ENCODE measurements at places on chromosomes 16 and 17. TPM values are rescaled to one million over a fixed set of nuclear protein-coding genes. Genes with fewer than 3 reads are reported as not detected.

DNA sequence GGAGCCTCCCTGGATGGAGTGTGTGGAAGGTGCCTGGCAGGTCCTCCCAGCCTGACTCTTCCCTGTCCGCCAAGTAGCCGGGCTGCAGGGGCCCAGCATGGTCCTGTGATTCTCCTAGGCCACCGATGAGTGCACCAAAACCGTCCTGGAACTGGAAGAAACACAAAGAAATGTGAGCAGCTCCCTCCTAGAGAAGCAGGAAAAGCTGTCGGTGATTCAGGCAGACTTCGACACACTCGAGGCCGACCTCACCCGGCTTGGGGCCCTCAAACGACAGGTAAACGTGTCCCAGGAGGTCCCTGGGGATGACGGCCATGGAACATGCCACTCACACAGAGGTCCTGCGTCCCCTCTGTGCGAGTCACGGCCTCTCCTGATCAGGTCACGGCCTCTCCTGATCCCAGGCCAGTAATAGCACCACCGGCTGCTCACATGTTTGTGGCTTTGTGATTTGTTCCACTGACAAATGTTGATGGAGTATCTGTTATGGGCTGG, 4.2 kb upstream of the GAA start:
- no peak overlapping the region for H3K4me3 ChIP-seq
- H3K27me3 ChIP-seq: no peaks in the 10 kb centered on the region
- H3K36me3 ChIP-seq: no peaks in the 10 kb centered on the region
- no peak overlapping the region for H3K27ac ChIP-seq

Gene ARL5C
- total RNA-seq: not detected

Gene DPEP1
- total RNA-seq: not detected

- H3K36me3 ChIP-seq: no peaks in the 10 kb centered on the region
- no peak overlapping the region for H3K4me3 ChIP-seq
- no peak for DNase-seq
- no peaks in the 10 kb centered on the region for H3K27me3 ChIP-seq
- no peak overlapping the region for H3K27ac ChIP-seq
These were observed 6.3 kb upstream of the XPO6 start for GRCh38 chr16:28218109-28218508.

DNA sequence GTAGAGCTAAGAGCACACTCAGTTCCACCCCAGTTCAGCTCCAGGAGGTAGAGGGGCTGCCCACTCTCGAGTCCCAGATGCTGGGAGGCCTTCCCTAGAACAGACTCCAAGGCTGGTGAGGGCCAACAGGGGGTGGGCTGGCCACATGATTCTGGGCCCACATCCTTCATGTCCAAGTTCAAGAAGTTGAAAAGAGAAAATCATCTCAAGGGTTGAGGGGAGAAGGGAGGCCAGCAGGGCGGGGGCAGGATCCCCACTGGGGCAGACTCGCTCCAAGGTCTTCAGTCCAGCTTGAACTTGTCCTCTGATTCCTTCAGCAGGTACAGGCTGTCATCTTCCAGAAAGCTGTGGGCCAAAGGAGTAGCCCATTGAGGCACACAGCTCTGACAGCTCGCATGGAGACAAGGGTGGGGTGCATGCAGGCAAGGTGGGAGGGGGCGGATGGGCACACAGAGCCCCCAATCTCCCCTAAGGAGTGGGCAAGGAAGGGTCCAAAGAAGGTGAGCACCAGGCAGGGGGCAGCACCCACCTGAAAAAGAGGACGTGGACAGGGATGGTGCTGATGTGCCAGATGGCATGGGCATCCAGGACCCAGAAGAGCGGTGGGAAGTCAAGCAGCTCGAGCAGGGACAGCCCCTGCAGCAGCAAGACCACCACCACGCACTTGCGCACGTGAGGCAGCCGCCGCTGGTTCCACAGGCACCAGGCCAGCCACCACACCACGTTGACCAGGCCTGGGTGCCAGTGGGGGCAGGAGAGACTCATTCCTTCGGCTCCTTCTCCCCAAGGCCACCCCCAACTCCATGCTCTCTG, 4.5 kb downstream of the PNMT start:
- DNase-seq: no peak
- peaks cover 34% of the 10 kb centered on the region for H3K4me1 ChIP-seq
- peaks cover 16% of the 10 kb centered on the region for H3K27me3 ChIP-seq
- H3K36me3 ChIP-seq: no peaks in the 10 kb centered on the region

DNA sequence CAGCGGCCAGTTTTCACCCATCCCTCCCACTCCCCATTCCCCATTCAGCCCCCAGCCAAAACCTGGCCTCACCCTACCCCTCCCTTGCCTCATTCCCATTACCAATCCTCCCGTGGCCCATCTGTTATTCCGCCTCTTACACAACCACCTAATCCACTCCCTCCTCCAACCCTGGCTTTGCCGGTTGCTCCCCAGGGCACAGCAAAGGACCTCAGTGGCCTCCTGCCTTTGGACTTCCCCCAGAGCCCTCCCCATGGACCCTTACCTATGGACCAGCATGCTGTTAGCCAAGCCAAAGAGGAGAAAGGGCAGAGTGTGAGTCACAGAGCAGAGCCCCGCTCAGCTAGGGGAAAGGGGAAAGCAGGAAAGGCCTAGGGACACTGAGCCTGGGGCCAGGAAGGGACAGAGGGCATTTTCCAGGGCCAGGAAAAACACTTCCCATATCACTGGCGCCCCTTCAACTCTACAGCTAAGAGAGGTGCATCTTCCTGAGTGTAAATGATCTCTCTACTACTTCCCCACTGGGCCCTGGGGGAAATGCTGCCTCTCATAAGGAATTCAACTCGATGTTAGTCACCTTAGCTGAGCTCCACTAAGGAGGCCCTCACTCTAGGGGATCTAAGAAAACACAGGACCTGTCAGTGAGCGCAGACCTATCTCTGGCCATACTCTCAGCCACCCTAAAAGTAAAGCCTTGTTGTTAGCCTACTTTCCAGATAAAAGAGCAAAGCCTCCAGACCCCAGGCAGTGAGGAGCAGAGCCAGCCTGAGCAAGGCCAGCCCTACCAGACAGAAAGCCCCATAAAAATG, 10.6 kb downstream of the PEMT start:
- H3K27me3 ChIP-seq: no peaks in the 10 kb centered on the region
- H3K4me1 ChIP-seq: peaks cover 9% of the 10 kb centered on the region
- H3K4me3 ChIP-seq: no peak overlapping the region
- DNase-seq: no peak
- no peaks in the 10 kb centered on the region for H3K36me3 ChIP-seq

Gene SLC7A6
- 57.3 TPM for total RNA-seq

GRCh38 chr17:76675648-76676047, 32.1 kb upstream of the ST6GALNAC1 start:
- H3K4me1 ChIP-seq: peaks cover 18% of the 10 kb centered on the region
- H3K4me3 ChIP-seq: no peak overlapping the region
- H3K27me3 ChIP-seq: no peaks in the 10 kb centered on the region
- H3K27ac ChIP-seq: no peak overlapping the region

Gene SHPK
- 6.1 TPM for total RNA-seq

Gene TMEM100
- total RNA-seq: 7.5 TPM

Gene SMARCD2
- total RNA-seq: 35.1 TPM

DNA sequence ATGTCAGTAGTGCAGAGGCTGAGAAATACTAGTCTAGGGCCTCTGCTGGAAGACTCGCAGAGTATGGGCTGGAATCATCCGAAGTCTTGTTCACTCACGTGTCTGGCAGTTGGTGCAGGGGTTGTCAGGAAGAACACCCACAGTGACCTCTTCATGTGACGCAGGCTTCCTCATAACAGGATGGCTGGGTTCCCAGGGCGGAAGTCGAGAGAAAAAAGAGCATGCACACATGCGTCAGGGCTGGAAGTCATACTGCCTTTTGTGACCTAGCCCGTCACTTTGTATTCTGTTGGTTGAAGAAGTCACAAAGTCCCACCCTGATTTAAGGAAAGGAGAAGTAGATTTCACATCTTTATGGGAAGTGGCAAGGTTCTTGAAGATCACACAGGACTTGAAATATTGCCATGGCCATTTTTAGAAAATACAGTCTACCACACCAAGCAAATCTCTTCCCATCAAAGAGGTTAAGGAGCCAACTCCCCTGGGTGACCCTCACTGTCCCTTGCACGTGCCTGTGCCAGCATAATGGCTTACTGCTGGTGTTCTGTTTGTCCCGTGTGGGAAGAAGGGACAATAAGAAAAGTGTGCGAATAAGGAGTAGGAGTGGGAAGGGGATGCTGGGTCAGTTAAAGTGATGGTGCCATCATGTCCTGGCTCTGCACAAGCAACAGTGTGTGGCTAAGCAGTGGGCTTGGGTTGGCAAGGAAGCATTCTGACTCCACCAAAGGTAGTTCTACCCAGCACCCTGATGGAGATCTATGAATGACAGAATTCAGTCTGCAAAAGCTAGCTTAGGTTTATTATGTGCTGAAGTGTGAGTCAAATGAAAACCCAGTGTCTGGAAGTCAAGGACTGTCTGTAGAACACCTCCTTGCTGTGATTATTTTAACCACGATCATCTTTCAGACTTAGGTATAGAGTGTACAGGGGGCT, 28.1 kb downstream of the HEATR3 start:
- H3K4me1 ChIP-seq: peaks cover 6% of the 10 kb centered on the region
- no peak overlapping the region for H3K27ac ChIP-seq
- H3K4me3 ChIP-seq: no peak overlapping the region
- peaks cover 8% of the 10 kb centered on the region for H3K36me3 ChIP-seq
- H3K27me3 ChIP-seq: no peaks in the 10 kb centered on the region

DNA sequence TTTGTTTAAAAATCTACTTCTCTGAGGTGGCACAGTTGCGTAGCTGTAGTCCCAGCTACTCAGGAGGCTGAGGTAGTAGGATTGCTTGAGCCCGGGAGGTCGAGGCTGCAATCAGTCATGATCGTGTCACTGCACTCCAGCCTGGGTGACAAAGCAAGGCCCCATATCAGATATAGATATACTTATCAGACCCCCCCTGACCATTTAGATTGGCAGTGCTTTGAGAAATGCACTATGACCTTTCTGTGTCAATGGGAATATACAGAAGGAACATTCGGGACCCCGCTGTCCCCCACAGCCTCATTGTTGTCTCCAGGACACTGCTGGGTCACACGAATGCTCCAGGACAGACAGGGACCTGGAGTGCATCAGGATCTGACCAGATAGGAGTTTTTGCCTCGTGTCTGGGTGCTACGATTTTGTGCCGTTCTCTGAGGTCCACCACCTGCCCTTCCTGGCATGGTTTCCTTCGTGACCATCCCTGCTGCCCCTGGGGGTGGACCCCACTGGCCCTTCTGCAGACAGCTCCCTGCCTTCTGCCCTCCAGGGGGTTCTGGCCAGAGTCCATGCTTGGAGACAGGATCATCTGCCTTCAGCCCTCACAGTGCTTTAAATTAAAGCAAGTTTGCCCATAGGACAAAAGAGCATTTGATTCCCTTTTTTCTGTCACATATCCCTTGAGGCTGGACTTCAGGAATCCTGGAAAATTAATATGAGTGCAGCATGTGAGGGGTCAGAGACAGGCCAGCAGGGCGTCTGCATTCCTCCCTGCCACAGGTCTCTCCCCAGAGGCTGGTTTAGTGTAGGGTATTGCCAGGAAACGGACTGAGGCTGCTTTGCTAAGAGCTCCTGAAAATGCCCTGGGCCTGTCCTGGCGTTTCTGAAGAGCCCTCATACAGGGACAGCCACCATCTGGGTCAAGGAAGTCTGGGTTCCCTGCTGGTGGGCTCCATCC, 19.3 kb downstream of the PLD6 start:
- H3K36me3 ChIP-seq: peaks cover 26% of the 10 kb centered on the region
- peak overlapping the region; percentile 27 for H3K27ac ChIP-seq
- no peaks in the 10 kb centered on the region for H3K27me3 ChIP-seq
- no peak overlapping the region for H3K4me3 ChIP-seq

DNA sequence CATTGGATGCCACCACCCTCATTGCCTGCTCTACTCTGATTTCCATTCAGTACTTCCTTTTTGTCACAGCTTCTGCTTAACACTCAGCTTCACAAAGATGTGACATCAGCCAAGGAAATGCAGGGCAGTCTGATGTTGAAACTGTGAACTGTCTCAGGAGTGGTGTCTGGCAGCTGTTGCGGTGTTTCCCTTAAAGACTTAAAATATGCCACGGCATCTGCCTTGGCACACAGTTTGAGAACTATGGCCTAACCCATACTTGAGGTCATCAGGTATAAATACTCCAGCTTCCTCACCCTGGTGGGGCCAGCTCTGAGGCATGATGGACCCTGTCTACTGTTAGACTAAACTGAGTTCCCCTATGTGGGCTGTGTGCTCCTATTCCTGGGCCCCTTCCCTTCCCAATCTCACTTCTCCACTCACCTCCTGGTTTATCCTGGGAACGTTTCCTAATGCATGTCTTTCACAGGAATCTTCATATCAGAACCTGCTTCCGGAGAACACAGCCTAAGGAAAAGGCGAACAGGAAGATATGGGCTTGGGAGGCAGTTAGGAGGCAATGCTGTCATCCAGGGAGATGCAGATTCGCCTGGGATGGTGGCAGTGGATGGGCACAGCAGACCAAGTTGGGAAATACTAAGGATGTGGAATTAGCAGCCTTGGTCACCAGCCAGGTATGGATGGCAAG, 96.5 kb downstream of the WSCD1 start:
- peaks cover 45% of the 10 kb centered on the region for H3K27me3 ChIP-seq
- DNase-seq: no peak
- H3K27ac ChIP-seq: no peak overlapping the region

- H3K27me3 ChIP-seq: no peaks in the 10 kb centered on the region
- H3K4me3 ChIP-seq: no peak overlapping the region
- peak; percentile 43 for DNase-seq
- H3K27ac ChIP-seq: no peak overlapping the region
- peaks cover 13% of the 10 kb centered on the region for H3K4me1 ChIP-seq
These were observed 24.8 kb upstream of the METRNL start for GRCh38 chr17:83054518-83055125.

Gene CDH15
- total RNA-seq: not detected

- DNase-seq: no peak
- H3K4me3 ChIP-seq: no peak overlapping the region
- H3K36me3 ChIP-seq: no peaks in the 10 kb centered on the region
- H3K27ac ChIP-seq: no peak overlapping the region
- peaks cover 39% of the 10 kb centered on the region for H3K27me3 ChIP-seq
These were observed 48.7 kb upstream of the AMZ2 start for GRCh38 chr17:68198931-68199836.

Gene CX3CL1
- 11.2 TPM for total RNA-seq

DNA sequence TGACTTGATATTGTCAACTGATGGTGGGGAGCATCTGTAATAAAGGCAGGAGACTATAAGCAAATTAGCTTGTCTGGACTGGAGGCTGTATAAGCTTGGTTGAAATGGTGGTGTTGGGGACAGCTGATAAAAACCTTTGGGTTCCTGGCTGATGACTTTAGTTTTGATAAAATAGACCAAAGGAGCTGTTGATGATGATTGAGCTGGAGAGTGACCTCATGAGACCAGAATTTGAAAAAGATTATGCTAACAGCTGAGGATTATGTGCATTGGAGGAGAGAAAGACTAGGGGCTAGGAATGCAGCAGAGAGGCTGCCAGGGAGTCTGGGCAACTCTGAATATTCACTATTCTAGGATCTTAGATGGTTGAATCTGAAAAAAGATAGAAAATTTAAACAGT, 8.7 kb upstream of the CDC27 start:
- peaks cover 4% of the 10 kb centered on the region for H3K4me1 ChIP-seq
- H3K4me3 ChIP-seq: no peak overlapping the region
- no peak overlapping the region for H3K27ac ChIP-seq
- DNase-seq: no peak

DNA sequence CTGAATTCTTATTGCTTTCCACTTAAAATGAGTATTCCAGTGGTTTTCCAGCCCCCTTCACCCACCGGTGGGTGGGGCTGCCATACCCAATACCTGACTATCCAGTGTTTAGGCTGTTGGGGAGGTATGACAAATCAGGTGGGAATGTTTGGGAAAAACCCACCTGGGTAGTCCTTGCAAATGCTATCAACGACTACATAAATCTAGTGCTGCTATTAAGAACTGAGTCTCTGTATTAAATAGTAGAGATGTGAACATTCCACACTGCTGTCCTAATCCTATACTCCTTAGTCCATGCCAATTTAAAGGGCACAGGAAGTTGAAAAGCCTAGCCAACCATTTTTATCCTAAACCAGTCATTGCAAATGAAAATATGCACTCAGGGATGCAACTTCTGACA, 126.6 kb downstream of the AXIN2 start:
- no peaks in the 10 kb centered on the region for H3K4me1 ChIP-seq
- no peak for DNase-seq
- peaks cover 12% of the 10 kb centered on the region for H3K27me3 ChIP-seq

Measured in chondrocyte (in vitro differentiated cells).